ENCODE measurements at places on chromosomes 4 and X.

- DNase-seq = no peak
Measured at GRCh38 chr4:169377367-169377766, 106.6 kb upstream of the SH3RF1 start.

- no peak for DNase-seq
Measured at GRCh38 chrX:104659005-104659744, 93.2 kb downstream of the IL1RAPL2 start.

- DNase-seq = no peak
Measured at GRCh38 chr4:100569196-100569595, 51.4 kb upstream of the EMCN start.

DNA sequence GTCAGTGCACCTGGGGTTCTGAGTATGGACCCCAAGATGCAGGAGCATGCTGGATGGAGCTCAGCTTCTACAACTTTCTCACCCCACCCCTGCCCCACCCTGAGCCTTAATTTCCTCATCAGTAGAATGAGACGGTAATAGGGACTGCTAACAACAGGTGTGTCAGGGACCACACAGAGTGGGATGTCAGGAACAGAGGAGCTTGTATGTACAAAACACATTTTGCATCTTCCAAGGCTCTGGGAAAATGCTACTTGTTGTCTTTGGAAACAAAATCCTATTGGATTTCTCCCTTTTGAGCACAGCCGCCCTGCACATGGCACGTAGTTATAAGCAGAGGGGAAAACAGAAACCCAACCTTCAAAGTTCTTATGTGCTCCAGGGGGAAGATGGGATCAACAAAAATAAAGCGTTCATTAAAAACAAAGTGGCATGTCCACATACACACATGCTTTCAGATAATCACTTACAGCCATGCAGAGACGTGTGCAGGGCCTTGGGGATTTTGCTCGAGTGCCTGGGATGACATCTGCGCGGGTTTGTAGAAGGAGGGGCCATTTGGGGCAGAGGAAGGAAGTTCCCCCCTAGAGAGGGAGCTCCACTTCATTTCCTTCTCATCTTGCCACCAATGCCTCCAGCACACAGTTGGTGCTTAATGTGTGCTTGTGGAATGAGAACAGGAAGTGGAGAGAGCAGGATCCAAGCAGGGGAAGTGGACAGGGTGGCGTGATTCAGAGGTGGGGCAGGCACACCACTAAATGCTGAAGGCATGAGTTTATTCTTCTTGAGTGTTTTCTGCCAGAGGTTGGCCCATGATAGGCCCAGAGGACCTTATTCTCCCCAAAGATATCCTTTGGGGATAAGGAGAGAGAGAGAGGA lies 138.9 kb downstream of the SMIM20 start:
- no peak for DNase-seq

- no peak for DNase-seq
Measured at GRCh38 chr4:110680265-110680664, 57.4 kb upstream of the PITX2 start.

DNA sequence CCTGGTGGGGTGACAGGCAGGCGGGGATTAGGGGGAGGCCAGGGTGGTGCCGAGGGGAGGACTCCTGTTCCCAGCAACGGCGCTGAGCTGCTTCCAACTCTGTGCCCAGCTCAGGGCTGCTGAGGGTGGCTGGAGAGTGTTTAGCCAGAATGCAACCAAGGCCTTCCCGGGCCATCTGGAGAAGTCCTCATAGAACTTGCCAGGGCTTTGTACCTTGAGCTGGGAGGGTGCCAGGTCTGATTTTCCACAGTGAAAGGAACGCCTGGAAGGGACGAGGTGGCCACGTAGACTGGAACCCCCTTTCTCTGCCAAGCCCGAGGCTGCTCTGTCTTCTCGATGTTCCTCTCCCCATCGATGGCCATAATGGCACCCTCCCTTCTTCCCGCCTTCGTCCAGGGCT lies 57.0 kb upstream of the GPR78 start:
- no peak for DNase-seq

DNA sequence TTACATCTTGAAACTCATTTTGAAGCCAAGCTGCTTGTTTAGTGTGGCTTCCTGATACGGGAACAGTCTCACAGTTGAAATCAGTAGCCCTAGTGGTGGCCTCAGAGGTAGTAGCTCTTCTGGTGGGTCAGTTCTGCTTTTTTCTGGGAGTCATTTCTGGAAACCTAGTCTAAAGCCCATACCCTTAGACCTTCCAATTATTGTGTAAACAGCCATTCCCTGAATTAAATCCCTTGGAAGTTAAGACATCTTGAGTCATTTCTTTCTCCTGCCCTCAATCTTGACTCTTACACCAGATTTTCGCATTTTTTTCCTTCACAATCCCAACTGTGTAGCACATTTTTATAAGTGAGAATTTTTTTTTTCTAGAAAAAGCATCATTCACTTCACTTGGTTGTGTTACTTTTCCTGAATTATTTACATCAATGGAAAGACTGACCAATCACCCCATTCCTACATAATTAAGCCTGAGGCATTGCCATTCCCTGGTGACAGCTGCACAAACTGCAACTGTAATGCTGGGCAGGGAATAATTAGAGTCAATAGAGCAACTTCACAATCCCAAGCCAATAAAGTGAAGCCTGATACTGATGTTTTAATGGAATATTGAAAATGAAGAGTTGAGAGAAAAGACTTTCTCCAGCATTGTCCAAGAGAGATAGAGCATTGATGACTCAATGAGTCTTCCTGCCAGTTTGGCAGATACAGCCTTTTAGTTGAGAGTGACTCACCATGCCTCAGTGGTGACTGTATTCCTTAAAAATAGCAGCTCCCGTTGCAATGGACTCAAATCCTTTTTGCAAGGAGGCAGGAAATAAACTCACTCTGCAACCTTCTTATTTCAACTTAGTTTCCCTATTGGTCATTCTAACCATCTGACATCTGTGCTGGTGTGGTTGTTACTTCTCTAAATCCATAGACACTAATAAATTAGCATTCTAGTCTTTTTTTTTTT lies 13.0 kb upstream of the SEPSECS start:
- peak; percentile 91 for DNase-seq

DNA sequence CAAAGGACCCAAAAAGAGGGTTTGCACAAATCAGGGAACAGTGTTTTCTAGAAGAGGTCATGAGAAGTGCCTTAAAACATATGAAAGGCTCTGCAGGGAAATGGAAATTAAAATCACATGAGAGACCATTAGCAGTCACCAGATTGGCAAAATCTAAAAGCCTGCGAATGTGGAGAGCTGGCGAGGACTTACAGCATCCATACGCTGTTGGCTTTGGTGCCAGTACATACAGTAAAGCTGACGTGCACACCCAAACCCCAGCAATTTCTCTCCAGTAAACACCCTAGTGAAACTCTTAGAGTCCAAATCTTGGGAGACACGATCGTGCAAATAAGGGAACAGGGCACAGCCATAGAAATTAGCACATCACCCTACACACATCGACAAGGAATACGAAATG lies 25.4 kb upstream of the PPP2R2C start:
- no peak for DNase-seq

GRCh38 chr4:8267077-8267476 lies 2.5 kb upstream of the HTRA3 start:
- peak; percentile 50 for DNase-seq

DNA sequence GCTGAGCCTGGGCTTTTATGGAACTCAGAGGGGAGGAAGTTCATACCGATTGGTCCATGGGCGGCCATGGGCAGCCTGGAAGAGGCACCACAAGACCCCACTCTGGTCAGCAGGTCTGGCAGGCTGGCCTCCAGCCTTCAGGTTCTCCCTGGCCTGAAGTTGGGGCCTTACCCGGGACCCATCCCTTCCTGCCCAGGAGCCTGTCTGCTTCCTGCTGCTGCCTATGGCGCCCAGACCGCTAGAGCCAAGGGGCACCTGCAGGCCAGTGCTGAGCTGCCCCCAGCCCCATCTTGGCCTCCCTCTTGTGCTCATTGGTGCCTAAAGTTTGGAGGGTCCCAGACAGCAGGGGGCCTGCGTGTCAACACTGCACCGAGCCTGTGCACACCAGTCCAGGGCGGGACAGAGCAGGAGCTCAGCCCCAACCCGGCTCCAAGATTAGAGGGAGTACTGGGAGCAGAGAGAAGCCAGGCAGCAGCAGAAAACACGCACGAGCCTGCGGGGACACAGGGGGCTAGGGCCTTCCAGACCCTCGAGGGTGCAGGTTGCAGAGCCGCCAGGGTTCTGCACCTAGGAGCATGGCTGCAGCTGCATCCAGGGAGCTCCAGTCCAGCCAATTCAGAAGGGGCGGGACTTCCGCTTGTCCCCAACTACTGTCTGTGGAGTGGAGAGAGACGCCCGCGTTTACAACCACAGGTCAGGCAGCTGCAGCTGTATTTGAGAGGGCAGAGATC lies 30.7 kb upstream of the ZNF280C start:
- DNase-seq = no peak

DNA sequence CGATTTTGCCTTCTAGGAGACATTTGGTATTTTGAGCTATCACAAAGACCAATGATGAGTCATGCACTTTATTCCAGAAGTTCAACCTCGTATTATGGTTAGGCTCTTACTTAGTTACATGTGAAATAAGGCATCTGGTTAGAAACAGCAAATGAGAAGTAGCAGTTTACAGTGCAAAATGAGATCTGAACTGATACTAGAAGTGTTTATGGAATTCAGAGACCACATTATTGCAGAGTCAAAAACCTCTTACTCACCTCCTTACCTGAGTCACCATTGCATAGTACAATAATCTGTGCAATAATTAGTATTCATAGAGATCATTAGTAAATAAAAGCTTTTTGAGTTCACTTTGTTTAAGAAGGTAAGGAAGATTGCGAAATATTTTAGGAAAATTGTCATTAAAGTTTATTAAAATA lies 38.7 kb downstream of the SEC24B start:
- DNase-seq = peak; percentile 23

DNA sequence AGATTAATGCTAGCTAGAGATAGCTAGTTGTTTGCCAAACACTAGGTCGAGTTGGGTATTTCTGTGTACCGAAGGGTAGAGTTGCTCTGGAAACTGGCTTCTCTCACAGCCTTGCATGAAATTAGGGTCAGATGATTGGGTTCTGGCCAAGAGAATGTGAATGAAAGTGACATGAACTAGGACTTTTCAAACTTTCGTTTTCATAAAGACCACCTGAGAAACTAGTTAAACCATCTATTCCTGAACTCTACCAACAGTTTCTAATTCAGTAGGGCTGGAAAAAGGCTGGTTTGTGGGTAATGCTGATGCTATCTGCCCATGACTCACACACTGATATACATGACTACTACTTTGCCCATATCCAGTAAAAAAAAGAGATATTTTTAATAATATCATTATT lies 157.6 kb downstream of the GASK1B start:
- peak; percentile 19 for DNase-seq

DNA sequence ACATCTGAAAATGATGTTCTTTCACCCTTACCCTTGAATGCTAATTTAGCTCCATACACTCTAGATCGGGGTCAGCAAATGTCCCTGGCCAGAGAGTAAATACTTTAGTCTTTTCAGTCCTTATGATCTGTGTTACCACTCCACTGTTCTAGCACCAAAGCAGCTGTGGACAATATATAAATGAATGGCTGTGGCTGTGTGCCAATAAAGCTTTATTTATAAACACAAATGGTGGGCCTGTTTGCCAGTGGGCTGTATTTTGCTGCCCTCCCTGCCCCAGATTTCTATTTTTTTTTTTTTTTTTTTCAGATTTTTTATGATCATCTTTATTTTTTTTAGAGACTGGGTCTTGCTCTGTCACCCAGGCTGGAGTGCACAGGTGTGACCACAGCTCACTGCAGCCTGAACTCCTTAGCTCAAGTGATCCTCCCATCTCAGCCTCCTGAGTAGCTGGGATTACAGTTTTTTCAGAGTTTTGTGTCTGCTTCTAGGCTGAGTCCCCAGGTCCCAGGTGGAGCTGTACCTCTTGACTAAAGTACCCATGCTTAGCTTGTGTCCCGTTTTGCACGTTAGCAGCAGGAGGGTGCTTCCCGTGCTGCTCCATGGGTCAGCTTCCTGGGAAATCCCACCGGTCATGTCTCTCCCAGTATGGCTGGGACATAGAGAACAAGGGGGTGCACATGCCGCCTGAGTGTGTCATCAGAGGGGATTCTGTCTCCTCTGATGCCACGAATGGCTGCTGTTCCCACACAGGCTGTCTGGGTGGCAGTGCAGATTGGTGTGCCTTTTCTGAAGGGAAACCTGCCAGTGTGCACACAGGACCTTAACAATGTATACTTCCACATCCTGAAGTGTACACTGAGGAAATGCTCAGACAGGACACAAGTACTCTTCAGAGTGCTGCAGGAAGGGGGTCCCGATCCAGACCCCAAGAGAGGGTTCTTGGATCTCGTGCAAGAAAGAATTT lies 16.0 kb upstream of the GRPEL1 start:
- no peak for DNase-seq

- DNase-seq = no peak
Measured at GRCh38 chr4:88859191-88859812, 161.7 kb upstream of the NAP1L5 start.

DNA sequence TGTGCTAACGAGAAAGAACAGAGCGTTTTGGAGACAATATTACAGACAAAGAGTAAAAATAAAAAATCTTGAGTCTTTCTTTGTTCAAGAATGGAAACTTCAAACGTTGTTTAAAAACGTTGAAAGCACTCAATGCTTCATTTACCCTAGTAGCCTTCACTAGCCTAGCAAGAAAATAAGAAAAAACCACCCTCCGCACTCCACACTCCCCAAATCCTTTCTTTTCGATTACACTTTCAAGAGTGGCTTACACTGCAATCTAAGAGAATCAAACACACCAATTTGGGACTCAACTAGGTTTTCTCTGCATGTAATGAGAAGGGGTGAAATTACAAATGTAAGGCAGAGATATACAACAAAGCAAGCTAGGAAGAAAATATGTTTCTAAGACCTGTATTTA lies 4.7 kb downstream of the TMSB4X start:
- DNase-seq = no peak

DNA sequence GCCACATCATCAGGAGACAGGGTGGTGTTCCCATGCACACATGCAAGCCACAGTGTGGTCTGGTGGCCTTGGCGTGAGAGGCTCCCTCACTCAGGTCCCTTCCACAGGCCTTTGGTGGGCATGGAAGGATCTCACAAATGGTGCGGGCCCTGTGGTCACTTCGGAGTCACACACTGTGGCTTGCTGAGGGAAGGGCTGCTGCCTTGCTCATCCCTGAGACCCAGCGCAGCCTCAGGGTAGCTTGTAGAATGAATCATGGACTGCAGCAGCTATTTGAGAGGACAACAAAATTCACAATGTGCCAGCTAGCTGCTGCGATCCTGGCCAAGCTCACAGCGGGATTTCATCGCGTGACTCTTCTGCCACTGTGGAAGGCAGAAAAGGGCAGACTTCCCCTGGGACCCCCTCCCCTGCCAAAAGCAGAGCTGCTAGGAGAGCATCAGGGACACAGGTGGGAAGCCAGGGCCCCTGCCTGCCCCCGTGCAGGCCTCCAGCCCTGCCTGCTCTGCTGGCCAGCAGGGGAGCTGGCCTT lies 106.4 kb downstream of the ABLIM2 start:
- DNase-seq = no peak

Data from ACHN (cell line).